Uterus (tissue), 4 donors: ENCODE measurements at places on chromosomes 5 and 9. TPM values are rescaled to one million over a fixed set of nuclear protein-coding genes. Genes with fewer than 3 reads are reported as not detected.
A peak's percentile ranks its signal among the peaks of the same experiment; 100 is the strongest.

Gene FST
- 0.51 TPM for total RNA-seq

Gene GDNF
- total RNA-seq, result 0.77 TPM

Gene GPX8
- 51.2 TPM for total RNA-seq

Gene ADAM19
- total RNA-seq, result 11.3 TPM

Gene F2R
- total RNA-seq, result 38.7 TPM

Gene CARD9
- total RNA-seq, result 2.9 TPM

Gene SMIM33
- total RNA-seq, result not detected

Gene SYK
- 10.6 TPM for total RNA-seq

Gene REEP2
- 7.4 TPM for total RNA-seq

Gene TMEM174
- total RNA-seq, result not detected

Gene IFNB1
- total RNA-seq, result not detected

Gene STPG3
- not detected for total RNA-seq

Gene DMRT2
- not detected for total RNA-seq

Gene KLHL3
- total RNA-seq, result 21.8 TPM

Gene PITX1
- not detected for total RNA-seq

GRCh38 chr9:21252721-21253547 is 13.1 kb upstream of the IFNA14 start:
- no peak overlapping the region for H3K4me3 ChIP-seq
- H3K4me1 ChIP-seq, result no peaks in the 10 kb centered on the region
- no peaks in the 10 kb centered on the region for H3K27me3 ChIP-seq
- no peak overlapping the region for H3K27ac ChIP-seq

DNA sequence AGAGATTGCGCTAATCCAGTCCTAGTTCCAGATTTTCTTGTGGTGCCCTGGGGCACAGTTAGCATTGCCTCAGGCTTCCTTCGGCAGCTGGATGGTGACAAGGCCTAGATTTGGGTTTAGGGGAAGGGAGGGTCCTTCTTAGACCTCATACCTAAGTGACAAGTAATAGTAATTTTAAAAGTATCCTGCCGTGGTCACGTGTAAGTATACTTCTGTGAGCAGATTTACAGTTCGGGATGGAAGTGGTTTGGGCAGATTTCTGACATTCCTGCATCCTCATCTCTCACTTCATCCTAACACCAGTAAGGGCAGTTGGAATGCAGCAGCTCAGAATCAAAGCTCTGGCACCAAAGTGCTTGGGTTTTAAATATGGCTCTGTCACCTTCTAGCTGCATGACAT is 71.6 kb downstream of the LRRC70 start:
- H3K27me3 ChIP-seq, result no peaks in the 10 kb centered on the region
- no peak for DNase-seq
- no peaks in the 10 kb centered on the region for H3K4me1 ChIP-seq
- no peak overlapping the region for H3K4me3 ChIP-seq
- no peak overlapping the region for H3K27ac ChIP-seq
- H3K36me3 ChIP-seq, result no peaks in the 10 kb centered on the region

DNA sequence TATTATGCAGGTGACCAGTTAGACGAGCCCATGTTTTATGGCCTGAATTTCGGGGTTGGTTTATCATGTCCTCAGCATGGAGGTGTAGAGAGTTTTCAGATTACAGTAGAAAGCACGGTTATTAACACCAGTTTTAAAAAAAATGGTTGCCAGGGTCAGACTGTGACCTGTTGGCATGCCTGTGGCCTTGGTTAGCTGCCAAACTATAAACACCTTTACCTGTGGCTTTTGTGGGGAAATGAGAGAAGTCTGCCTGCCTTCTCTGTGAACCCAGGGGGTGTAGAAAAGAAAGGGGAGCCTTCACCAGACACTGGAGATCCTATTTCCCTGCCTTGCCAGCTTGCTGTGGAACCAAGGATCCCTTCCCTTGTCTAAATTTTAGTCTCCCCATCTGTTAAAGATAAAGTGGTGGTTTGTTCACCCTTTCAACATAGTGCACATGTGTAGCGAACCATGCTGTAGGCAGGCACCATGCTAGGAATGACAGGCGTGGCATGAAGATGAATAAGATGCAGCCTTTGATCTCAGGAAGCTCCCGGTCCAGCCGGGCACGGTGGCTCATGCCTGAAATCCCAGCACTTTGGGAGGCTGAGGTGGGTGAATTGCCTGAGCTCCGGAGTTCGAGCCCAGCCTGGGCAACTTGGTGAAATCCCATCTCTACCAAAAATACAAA is 6.1 kb upstream of the PHF19 start:
- H3K27me3 ChIP-seq, result no peaks in the 10 kb centered on the region
- H3K4me3 ChIP-seq, result no peak overlapping the region
- H3K36me3 ChIP-seq, result no peaks in the 10 kb centered on the region
- H3K27ac ChIP-seq, result no peak overlapping the region
- H3K4me1 ChIP-seq, result no peaks in the 10 kb centered on the region

DNA sequence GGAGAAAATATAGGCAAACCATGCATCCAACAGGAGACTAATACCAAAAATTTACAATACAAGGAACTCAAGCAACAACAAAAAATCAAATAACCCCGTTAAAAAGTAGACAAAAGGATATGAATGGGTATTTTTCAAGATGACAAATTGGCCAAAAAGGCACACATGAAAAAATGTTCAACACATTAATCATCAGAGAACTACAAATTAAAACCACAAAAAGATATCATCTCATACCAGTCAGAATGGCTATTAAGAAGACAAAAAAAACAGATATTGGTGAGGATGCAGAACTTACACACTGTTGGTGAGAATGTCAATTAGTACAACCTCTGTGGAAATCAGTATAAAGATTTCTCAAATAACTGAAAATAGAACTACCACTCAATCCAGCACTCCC is 35.0 kb downstream of the TEX10 start:
- H3K27me3 ChIP-seq, result no peaks in the 10 kb centered on the region
- H3K27ac ChIP-seq, result no peak overlapping the region
- no peak overlapping the region for H3K4me3 ChIP-seq
- no peaks in the 10 kb centered on the region for H3K4me1 ChIP-seq
- no peak for DNase-seq

DNA sequence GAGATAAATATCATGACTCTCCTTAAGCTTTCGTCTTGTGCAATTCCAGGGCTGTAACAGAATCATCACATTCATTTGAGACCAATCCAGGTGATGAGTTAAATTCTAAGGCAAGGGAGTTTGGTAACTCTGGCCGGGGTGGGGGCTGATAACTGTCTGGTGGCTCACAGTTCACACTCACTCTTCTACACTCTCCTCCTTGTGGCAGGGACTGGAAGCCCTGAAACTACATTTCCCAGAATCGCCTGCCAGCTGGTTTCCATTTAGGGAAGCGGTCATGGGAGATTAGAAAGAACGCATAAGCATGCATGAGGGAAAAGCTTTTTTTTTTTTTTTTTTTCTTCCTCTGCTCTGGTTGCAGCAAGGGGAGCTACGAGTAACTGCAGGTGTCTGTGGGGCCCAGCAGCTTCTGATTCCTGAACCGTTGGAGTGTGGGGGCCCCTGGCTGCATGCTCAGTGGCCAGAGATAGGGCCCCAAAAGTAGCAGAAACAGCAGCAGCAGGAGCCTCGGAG is 154.8 kb upstream of the TBC1D2 start:
- no peak overlapping the region for H3K27ac ChIP-seq
- H3K4me1 ChIP-seq, result no peaks in the 10 kb centered on the region
- H3K27me3 ChIP-seq, result no peaks in the 10 kb centered on the region
- no peak overlapping the region for H3K4me3 ChIP-seq
- no peak for DNase-seq
- H3K36me3 ChIP-seq, result no peaks in the 10 kb centered on the region

- H3K4me3 ChIP-seq, result no peak overlapping the region
- H3K4me1 ChIP-seq, result peaks cover 28% of the 10 kb centered on the region
- no peak for DNase-seq
- H3K27me3 ChIP-seq, result no peaks in the 10 kb centered on the region
- H3K27ac ChIP-seq, result peak overlapping the region; percentile 88
Measured at GRCh38 chr5:151678713-151679112, 8.0 kb downstream of the SPARC start.

DNA sequence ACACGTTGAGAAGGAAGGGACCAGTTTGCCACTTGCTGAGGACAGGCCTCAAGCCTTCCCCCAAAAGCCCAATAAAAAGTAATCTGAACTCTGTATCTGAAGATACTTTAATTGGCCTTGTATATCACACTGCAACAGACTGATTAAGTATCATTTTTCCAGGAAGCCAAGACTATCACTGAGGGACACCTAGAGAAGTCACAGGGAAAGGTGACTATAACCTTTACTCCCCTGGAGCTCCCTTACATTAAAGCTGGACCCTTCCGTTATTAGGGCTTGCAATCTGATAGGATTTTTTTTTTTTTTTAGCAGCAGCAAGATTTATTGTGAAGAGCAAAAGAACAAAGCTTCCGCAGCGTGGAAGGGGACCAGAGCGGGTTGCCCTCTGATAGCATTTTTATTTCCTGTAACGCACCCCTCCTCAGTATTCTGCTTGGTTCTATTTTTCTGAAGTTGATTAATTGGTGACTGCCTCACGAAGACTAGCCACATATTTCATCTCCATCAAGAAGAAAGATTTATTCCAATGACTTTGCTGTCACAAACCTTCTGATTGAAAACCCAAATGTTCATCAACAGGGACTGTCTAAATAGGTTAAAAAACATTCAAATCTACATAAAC is 2.7 kb downstream of the CDC14B start:
- no peak overlapping the region for H3K4me3 ChIP-seq
- H3K27me3 ChIP-seq, result no peaks in the 10 kb centered on the region
- no peaks in the 10 kb centered on the region for H3K36me3 ChIP-seq

DNA sequence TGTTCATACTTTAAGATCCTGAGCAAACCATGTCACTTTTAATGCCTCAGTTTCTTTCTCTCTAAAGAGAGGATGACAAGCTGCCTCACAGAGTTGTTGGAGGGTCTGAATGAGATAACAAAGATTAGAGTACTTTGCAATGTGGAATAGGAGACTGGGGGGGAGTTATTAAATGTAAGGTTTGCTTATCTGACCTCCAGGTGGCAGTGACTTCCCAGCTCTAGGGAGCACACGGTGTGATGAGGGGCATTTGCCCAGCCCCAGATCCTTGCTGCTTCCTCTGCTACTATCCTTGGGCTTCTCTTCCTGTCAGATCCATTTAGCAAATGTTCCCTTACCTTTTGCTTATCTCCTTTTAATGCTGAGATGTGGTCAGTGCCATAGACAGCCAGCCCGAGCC is 30.7 kb downstream of the ENHO start:
- no peaks in the 10 kb centered on the region for H3K27me3 ChIP-seq
- H3K36me3 ChIP-seq, result no peaks in the 10 kb centered on the region
- H3K4me3 ChIP-seq, result no peak overlapping the region
- H3K27ac ChIP-seq, result no peak overlapping the region
- DNase-seq, result no peak

- no peaks in the 10 kb centered on the region for H3K36me3 ChIP-seq
- DNase-seq, result no peak
- H3K4me3 ChIP-seq, result no peak overlapping the region
- H3K27ac ChIP-seq, result no peak overlapping the region
Measured at GRCh38 chr5:170139786-170140335, 34.2 kb downstream of the FOXI1 start.

- H3K4me1 ChIP-seq, result no peaks in the 10 kb centered on the region
- H3K27me3 ChIP-seq, result no peaks in the 10 kb centered on the region
- H3K36me3 ChIP-seq, result no peaks in the 10 kb centered on the region
- H3K4me3 ChIP-seq, result no peak overlapping the region
- no peak for DNase-seq
- H3K27ac ChIP-seq, result no peak overlapping the region
Measured at GRCh38 chr9:99054581-99054980, 50.3 kb upstream of the TGFBR1 start.

DNA sequence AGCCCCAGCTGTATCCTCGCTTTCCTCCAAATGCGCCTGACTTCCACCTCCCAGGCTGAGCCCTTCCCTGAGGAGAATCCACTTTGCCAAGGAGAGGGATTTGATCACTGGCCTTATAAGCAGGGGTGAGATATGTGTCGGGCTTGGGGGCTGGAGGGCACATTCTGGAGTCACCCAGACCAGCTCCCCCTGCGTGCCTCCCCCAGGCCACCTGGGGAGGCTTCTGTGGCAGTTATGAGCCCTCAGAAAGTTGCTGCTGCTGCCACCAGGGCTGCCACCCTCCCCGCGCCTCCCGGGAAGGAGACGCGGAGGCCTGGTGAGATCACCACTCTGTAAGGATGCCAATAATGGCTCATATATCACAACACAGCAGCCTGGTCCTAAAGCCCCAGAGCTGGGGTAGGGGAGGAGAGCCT is 211.5 kb downstream of the PAPPA start:
- peak overlapping the region; percentile 4 for H3K4me3 ChIP-seq
- no peaks in the 10 kb centered on the region for H3K4me1 ChIP-seq
- H3K27me3 ChIP-seq, result no peaks in the 10 kb centered on the region
- no peaks in the 10 kb centered on the region for H3K36me3 ChIP-seq
- peak overlapping the region; percentile 85 for H3K27ac ChIP-seq
- peak; percentile 80 for DNase-seq

DNA sequence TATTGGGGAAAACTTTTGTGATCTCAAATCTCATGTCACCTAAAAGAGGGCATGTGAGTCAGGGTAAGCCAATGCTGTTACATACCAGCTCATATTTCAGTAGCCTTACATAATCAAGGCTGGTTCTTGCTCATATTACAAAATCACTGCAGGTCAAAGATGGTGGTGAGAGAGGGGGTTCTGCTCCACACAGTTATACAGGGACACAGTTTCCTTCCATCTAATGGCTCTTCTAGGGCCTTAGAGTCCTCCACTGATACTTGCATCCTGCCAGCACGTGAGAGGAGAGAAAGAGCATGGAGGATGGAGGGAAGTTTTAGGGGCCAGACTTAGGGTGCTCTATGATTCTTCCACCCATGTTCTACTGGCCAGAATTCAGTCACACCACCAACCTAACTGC is 130.0 kb downstream of the LIFR start:
- H3K36me3 ChIP-seq, result no peaks in the 10 kb centered on the region
- no peak for DNase-seq
- no peak overlapping the region for H3K4me3 ChIP-seq
- H3K27ac ChIP-seq, result no peak overlapping the region

- peak overlapping the region; percentile 8 for H3K27ac ChIP-seq
- H3K4me3 ChIP-seq, result no peak overlapping the region
- H3K27me3 ChIP-seq, result no peaks in the 10 kb centered on the region
- H3K4me1 ChIP-seq, result peaks cover 4% of the 10 kb centered on the region
Measured at GRCh38 chr9:115104908-115105307, 13.0 kb downstream of the TNC start.

DNA sequence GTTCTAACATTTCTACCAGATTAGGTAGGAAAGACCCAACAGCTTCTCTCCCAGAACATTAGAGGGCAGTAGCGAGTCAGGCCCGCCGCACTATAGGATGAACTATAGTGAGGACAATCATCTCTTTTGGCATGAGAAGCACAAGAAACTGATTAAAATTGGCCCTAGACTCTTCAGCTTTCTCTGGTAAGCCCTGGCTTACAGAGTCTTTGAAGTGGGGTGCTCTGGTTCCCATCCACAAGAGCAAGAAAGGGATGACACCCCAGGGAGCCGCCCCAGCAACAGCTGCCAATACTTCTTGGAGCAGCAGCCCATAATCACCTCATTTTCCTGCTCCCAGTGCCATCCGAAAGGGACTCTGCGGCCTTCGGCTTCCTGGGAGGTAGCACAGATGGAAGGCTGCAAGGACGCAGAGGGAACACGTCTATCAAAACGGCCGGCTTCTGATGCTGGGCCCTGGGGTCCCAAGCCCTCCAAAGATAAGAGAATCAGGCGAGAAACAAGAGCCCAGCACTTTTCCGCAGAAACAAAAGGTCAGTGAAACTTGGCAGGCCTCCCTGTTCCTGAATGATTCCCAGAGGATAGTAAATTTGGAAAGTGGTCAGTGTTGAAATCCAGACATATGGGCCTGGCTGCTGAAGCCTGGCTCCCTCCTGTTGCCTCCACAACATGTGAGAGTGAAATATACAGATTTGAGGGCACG is 69.3 kb downstream of the HSD17B3 start:
- no peaks in the 10 kb centered on the region for H3K4me1 ChIP-seq
- peak; percentile 84 for DNase-seq
- H3K4me3 ChIP-seq, result no peak overlapping the region
- peak overlapping the region; percentile 67 for H3K27ac ChIP-seq
- no peaks in the 10 kb centered on the region for H3K36me3 ChIP-seq
- H3K27me3 ChIP-seq, result no peaks in the 10 kb centered on the region
